ENCODE measurements at places on chromosomes 11 and 22.

DNA sequence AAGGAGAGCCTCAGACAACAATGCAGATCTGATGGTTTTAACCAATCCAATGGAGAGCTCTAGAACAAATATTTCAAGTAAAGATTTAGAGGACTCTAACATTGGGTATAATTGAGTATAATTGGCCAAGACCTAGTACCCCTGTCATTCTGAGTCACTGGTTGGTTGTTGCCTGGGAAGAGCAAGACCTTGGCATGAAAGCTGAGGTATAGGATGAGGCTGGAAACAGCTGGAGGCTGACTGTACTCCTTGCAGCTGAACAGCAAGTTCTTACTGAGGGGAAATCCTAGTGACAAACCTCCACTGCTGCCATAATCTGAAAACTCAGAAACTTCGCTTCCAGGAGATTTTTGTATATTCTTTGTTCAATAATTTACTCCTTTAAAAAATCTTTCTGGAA is 54.3 kb upstream of the MUC15 start:
- no peak for DNase-seq

- DNase-seq: no peak
Observed at GRCh38 chr22:42910221-42910942, 53.3 kb upstream of the ARFGAP3 start.

GRCh38 chr22:19865141-19865829 is 10.6 kb upstream of the GNB1L start:
- DNase-seq: no peak

GRCh38 chr11:75677275-75677674 is 8.4 kb upstream of the MAP6 start:
- no peak for DNase-seq

DNA sequence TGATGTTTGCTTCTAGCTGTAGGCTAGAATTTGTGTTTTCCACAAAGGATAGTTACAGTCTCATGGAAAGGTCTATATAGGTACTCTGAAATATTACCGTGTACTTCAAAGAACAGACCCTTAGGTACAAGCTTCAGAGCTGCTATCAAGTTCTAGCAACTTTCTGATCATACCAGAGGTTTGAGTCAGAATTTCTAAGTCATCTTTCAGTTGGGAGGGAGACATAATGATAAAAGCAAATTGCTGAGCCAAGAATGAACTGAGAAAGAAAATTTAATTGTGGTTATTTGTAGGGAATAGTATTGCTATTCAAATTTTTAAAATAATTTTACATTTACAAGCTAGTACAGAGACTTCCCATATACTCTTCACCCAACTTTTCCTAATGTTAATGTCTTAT is 19.9 kb upstream of the ME3 start:
- DNase-seq: no peak

DNA sequence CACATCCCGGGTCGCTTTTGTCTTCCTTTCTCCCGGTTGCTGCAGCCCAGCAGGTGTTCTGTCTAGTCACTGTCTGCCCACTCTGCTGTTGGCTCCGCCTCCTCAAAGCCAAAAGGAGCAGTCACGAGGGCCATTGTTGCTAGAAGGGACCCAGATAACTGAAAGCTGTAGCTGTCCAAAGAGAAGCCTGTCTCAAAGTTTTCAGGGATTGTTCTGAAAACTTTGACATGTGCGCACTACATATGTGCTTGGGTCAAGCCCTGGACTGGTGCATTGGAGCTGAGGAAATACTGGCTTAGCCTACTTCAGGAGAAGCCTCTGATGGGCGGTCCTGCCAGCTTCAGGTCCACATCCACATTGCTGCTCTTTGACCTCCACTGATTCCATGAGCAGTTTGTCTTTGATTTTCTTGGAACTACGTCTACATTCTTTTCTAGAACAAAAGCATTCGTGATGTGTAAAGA is 8.8 kb upstream of the OR2AT4 start:
- no peak for DNase-seq

GRCh38 chr11:62574363-62575071 is 826 bp upstream of the EEF1G start:
- DNase-seq: no peak

DNA sequence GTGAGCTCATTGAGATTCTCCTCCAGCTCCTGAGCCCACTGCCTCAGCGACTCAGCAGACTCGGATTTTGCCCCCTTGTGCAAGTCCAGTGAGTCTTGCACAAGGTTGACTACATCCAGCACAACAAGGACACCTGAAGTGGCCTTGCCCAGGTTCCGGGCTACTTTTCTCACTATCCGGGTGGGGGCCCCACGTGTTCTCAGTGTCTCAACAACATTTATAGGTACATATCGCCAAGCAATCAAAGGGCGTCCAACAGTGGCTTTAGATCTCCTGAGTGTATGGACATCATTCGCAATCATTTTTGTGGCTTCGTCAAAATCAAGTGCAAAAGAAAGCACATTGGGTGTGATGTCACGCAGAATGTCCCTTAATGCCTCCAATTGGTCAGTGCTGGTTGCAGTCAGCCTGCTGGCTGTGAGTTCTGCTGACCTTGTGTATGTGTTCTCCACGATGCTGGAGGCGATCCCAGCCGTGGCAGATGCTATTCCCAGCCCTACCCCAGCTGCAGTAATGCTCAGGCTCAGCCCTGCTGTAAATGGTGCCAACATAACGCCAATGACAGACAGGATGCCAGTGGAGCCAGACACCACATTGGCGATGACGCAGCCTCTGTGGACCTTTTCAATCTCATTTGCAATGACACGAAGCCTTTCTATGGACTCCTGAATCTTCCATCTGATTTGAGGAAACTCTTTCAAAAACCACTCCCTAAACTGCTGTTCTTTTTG is 10.3 kb downstream of the APOL4 start:
- DNase-seq: no peak

DNA sequence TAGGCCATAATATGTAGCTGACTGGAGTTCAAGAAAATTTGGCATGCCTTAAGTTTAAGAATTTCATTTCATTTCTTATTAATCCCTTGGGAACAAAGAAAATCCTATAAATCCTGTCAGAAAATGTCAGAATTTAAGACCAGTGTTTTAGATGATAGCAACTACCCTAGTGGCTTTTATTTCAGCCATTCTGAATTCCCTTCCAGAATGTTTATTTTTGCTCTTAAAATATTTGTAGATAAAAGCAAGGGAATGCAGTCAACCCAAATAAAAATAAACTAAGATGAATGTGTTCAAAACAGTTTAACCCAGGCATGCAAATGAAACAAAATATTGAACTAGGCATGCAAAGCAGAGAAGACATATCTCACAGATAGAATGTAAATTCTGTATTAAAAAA is 356.9 kb upstream of the LRRC4C start:
- DNase-seq: no peak

- DNase-seq: no peak
Observed at GRCh38 chr11:133742353-133742752, 103.0 kb downstream of the SPATA19 start.

DNA sequence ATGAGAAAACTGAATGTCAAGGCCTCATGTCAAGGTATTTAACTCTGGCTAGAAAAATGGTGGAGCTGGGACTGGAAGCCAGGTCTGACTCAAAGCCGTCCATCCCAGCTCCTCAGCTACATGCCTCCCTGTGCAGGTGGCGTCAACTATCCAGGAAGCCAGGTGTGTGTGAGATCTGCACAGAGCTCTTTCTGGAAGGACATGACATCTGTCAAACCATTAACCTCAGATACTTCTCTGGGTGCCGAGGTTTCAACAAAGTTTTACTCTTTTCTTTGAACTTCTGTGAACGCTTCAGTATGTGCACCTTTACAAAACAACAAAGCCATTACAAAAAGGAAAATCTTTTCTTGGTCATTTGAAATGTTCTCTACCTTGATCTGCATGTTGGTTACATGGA is 7.0 kb upstream of the CASTOR1 start:
- no peak for DNase-seq

- DNase-seq: peak; percentile 2
Observed at GRCh38 chr22:29520851-29521250, 32.7 kb downstream of the THOC5 start.

- DNase-seq: no peak
Observed at GRCh38 chr11:40384991-40385390, 1074.5 kb downstream of the LRRC4C start.

DNA sequence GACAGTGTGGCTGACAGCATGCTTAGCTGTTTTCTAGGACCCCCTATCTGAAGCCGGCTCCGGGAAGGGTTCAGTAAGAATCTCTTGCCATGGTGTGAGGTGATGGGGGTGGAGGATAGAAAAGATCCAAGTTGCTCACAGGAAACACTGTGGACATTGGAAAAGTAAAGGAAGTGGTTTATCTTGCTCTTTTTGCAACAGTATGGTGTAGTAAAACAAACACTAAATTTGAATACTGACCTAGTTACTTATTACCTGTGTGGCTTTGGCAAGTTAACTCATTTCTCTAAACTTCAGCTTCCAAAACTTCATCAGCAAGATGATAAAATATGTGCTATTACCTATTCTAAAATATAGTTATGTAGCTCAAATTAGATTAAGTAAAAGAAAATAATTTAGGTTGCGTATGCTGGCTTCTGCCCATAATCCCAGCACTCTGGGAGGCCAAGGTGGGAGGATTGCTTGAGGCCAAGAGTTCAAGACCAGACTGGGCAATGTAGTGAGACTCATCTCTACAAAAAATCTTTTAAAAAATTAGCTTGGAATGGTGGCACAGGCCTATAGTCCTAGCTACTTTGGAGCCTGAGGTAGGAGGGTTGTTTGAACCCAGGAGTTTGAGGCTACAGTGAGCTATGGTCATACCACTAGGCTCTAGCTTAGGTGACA is 51.6 kb upstream of the APOA1 start:
- DNase-seq: no peak

DNA sequence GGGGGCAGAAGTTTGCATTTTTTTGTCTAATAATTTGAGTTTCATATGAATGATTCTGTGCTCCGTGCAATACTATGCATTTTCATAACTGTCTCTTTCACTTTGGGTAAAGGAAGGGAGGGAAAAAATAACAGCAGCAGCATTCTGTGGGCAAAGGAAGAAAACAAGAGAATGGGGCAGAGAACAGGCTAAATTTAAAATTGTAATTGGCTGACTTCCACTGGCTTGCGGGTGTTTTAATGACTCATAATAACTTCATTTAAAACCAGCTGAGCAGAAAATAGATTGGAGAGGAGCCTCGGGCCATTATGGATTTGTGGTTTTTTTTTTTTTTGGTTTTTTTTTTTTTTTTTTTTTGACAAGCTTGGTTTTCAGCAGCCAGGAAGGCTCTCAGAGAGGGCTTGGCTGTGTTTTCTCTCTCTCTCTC is 107.4 kb downstream of the ZBTB16 start:
- DNase-seq: peak; percentile 69

DNA sequence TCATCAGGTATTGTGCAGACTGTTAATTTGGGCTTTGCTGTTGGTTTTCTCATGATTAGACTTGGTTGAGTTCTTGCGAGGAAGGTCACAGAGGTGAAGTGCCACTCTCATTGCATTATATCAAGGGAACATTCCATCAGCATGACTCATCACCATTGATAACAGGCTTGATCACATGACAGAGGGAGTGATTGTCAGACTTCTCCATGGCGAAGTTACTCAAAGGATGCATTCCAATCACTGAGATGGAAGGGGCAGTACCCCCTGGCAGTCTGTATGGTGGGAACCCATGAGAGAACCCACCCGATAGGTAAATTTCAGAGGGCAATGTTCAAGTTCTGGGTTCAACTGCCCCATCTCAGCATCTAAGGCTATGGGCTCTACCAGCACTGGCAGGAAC is 19.4 kb upstream of the P2RY2 start:
- DNase-seq: no peak

DNA sequence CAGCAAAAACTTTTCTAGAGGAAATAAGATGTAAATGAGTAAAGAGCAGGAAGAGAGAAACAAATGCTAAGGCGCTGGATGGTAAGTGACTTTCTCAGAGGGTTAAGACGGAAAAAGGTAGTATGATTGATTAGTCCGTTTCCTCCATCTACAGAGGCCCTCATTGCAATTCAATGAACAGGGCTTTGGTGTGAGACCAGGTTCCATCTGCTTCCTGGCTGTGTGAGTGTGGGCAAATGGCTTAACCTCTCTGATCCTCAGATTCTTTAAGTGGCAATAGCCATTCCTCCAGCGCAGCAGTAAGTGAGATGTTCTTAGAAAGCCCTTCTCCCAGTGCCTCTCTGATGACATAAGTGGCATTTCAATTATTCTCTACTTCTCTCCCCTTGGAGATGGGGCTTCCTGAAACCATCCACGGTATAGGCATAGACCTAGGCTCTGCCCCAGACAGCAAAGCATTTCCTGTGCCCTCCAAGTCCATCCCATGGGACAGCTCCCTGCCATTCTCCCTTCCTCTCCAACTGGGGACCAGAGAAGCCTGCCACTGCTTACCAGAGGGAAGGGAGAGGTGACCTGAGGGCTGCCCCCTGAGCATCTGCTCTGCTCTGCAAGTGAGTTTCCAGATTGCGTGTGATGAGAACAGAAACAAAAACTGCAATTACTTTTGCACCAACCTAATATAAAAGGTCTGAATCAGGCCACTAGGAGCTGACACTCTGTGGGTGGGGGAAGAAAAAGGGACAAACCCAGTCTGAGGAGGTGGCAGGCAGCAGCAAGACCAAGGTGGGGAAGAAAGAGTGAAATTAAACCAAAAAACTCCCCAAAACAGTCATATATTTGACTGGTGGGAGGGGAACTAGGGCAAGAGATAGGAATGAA is 12.7 kb upstream of the CD44 start:
- no peak for DNase-seq

DNA sequence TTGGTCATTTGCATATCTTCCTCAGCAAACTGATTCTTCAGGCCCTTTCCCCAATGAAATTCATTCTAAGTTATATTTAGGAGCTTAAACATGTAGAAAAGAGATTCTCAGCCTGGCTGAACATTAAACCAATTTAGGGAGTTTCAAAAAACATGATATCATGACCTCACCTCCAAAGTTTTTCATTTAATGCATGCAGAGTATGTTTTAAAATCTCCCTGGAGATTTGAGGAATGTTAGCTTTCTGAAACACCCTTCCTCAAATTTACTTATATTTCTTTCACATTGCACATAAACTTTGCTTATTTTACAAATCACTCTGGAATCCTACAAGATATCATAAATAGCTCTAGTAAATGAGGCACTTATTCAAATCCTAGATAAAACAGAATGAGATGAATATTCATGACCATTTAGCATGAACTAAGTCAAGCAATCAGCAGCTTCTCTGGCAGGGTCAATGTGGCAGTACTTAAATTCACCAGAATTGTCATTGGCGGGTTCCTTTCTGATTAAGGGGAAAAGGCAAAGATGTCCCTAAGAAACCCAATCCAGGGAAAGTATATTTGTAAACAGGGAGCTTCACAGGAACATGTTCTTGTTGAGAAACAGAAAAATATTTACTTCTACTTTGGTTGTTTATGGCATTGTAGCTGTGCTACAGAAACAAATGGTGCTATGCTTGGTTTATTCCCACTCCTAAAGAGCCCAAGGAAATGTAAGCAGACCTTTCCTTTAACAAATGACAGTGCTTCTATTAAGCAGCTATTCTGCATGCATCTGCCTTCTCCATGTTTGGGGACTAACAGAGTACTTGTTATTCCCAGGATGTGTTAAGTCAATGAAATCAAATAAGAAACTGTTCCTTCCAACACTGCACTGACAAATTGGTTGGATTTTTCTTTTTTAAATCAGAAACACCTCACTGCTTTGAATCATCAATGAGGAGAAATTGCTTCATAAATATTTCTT is 162.3 kb downstream of the C11orf87 start:
- DNase-seq: no peak

GRCh38 chr11:23455321-23455891 is 595.1 kb upstream of the CCDC179 start:
- no peak for DNase-seq

GRCh38 chr22:22180738-22181285 is 63.8 kb upstream of the VPREB1 start:
- DNase-seq: no peak

GRCh38 chr22:31898926-31899325 is 45.4 kb upstream of the YWHAH start:
- no peak for DNase-seq

GRCh38 chr22:32248276-32248675 is 6.9 kb downstream of the SLC5A4 start:
- DNase-seq: no peak
